ENCODE measurements at places on chromosomes 6 and 20. TPM values are rescaled to one million over a fixed set of nuclear protein-coding genes. Genes with fewer than 3 reads are reported as not detected.

The TSHZ2 gene
- 9.9 TPM for total RNA-seq

The TTK gene
- total RNA-seq, result 4.2 TPM

The ACSS2 gene
- 71.0 TPM for total RNA-seq

The COX4I2 gene
- total RNA-seq, result 16.2 TPM

The SAPCD1 gene
- 1.0 TPM for total RNA-seq

Data from skeletal muscle tissue (tissue), 5 donors.